ENCODE measurements at places on chromosomes 1 and 21.

DNA sequence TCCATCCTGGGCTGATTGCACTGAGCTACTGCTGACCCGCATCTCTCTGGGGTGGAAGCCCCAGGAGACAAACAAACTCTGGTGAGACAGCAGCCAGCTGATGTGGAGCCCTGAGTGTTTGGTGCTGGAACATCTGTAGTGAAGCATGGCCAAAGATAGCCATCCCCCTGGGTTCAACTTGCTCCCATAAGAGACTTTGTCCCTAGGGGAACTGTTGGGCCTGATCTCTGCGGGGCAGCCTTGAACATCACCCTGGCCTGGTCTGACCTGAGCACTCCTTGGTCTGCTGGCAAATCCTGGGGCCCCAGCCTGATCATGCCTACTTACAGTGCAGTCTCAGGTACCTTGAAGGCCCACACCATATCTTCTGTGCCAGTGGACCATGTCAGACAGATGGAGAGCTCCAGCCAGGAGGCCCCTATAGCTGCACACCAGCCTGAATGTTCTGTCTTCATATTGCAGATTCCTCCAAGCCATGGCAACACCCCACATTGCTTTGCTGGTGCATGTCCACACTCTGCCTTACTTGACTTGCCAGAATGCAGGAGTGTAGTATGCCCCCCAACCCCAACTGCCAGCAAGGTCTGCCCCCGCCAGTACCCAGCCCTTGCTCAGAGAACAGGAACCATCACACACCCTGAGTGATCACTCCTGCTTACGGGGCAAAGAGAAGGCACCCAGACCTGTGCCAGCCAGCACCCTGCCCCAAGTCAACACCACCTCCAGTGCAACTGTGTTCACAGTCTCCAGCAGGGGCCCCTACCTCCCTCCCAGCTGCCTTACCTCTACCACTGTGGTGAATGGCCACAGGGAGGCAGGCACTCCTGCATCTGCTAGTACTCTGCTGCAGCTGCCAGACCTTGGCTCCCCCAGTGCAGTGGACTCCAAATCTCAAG lies 690.5 kb upstream of the NR5A2 start:
- DNase-seq = no peak

DNA sequence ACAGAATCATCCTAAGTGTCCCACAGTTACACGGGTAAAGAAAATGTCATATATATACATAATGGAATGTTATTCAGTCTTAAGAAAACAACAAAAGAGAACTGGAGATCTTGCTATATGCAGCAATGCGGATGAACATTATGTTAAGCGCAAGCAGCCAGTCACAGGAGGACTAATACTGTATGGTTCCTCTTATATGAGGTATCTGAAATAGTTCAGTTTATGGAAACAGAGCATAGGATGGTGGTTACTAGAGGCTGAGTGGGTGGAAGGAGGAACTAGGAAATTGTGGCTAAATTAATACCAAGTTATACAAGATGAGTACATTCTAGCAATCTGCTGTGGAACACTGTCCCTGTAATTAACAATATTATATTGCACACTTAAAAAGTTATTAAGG lies 834.3 kb downstream of the KCNT2 start:
- no peak for DNase-seq

- no peak for DNase-seq
Measured at GRCh38 chr1:157488156-157488555, 64.2 kb downstream of the FCRL5 start.

GRCh38 chr1:101905283-101905835 lies 91.4 kb downstream of the OLFM3 start:
- DNase-seq = no peak

DNA sequence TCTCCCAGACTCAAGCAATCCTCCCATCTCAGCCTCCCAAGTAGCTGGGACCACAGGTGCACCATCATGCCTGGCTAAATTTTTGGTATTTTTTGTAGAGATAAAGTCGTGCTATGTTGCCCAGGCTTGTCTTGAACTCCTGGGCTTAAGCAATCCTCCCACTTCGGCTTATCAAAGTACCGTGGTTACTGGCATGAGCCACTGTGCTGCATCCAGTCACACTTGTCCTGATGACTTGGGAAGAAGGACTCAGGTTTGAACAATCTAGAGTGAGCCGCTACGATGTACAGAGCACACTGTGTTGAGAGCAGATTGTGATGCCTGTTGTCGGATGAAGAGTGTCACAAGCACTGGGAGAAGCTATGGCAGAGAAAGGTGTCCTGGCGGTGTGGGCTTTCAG lies 27.2 kb downstream of the RNF187 start:
- no peak for DNase-seq

- DNase-seq = no peak
Measured at GRCh38 chr1:223810586-223810985, 35.2 kb downstream of the TP53BP2 start.

DNA sequence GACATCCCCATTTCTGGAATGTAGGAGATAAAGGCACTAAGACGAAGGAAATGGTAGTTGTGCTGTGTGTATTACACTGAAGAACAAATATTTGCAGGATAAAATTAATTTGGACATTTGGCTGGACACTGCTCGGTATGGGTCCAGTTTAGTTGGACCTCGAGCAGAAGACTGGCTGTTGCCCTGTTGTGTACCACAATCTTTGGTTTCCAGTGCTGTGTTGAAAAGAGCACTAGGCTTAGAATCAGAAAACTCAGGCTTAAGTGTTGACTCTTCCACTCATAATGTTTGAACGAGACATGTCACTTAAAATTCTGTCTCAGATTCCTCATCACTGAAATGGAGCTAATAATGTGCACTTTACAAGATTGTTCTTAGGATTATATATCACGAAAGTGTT lies 1.2 kb upstream of the ARPC5 start:
- DNase-seq = no peak

GRCh38 chr1:19894218-19894617 lies 12.0 kb downstream of the OTUD3 start:
- no peak for DNase-seq

GRCh38 chr21:42179316-42179715 lies 39.6 kb upstream of the ABCG1 start:
- DNase-seq = no peak

GRCh38 chr1:19156676-19157075 lies 53.4 kb downstream of the UBR4 start:
- no peak for DNase-seq

DNA sequence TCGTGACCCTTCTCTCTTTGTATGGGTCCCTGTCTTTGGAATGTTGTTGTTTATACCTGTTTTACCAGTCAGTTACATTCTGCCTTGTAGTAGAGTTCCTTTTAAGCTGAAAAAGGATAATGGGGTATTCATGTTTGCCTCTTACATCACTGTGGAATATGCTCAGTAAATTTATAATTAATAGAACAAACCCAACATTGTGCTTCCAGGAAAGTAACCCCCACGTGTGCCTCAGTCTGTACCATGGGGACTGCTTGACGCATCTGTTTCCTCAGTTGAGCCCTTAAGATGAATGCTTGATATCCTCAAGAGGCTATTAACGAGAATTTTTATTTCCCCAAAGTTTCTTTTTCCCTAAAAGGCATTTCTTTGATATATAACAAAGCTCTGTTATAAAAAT lies 73.4 kb downstream of the ST6GALNAC3 start:
- DNase-seq = no peak

GRCh38 chr1:213993929-213994328 lies 6.2 kb downstream of the PROX1 start:
- no peak for DNase-seq

DNA sequence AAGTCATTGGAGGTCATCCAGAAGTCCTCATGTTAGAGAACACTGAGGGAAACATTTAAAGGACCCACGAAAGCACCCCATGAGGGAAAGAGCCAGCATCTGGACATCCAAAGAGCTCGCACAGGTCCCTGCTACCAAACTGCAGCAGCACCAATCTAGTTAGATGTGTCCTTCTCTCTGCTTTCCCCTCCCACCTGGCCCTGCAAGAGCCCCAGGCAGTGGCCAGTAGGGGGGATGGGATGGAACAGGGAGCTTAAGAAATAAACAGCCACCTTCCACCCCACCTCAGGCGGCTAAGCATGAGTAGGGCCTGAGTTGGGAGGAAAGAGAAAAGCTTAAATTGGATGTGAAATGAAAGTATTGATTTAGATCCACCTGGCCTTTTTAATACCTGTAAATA lies 175.9 kb upstream of the KCND3 start:
- DNase-seq = no peak

DNA sequence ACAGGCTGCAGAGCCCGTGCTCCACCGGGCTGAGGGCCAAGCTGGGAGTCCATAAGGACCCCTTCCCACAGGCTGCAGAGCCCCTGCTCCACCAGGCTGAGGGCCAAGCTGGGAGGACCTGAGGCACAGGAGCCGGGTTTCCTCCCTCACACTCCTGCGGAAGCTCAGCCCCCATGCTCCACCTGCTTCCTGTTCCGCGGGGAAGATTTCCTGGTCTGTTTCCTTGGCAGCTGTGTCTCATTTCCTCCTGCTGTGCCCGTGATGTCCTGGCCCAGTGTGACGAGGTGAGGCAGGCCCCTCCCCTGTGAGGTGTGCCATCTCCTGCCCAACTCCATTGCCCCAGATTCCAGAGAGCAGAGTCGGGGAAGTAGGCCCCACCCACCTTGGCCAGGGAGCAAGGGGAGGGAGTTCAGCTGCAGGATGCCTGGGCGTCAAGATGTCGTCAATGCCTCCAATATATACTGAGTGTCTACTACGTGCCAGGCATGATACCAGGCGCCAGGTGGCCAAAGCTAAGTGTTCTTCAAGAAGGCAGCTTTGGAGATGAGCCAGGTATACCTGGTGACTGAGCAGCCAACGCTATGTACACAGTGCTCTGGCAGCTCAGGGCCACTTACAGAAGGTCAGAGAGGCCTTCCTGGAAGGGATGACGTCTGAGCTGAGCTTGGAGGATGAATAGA lies 58.8 kb downstream of the NAV1 start:
- no peak for DNase-seq

DNA sequence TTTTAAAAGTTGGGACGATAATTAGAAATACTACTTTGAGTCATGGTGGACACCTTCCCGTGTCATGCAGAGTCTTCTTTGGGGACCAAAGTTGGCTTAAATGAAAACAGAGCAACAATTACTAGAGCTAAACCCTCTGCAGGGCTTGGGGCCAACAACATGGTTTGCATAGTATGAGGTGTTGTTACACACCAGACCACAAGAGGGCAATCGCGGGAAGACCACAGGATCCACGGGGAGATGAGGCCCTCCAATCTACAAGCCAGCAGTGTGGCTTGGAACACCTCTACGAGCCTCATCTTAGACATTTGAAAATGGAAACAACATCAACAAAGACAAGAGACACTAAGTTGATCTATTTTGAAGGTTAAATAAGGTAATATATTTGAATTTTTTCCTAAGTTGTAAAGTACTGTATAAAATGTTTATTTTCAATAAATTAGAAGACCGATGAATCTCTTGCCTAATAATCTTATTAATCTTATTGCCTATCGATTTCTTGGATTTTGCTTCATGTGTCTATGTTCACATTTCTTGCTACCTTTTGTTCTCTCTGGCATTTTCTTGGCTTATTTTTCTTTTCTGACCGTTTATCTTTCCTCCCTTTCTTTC lies 8.2 kb upstream of the SMCP start:
- DNase-seq = peak; percentile 61

- DNase-seq = no peak
Measured at GRCh38 chr1:156471496-156472490, 28.8 kb downstream of the MEF2D start.

DNA sequence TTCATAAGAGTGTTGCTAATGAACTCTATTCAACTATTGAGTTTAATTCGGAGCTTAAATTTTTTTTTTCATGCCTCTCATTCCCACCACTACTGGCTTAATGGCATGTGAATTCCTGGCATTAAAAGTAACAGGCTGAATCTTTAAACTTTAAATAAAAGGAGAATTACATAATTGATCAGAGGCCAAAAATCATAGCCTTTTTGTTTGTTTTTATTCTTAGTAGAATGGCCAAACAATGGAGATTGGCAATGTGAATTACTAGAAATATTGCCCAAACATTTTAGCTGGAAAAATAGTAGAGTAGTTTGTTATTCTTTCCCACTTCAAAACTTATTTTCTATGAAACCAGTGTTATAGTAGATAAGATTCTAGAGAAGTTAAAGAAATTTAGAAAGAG lies 25.1 kb upstream of the PDC start:
- DNase-seq = no peak

DNA sequence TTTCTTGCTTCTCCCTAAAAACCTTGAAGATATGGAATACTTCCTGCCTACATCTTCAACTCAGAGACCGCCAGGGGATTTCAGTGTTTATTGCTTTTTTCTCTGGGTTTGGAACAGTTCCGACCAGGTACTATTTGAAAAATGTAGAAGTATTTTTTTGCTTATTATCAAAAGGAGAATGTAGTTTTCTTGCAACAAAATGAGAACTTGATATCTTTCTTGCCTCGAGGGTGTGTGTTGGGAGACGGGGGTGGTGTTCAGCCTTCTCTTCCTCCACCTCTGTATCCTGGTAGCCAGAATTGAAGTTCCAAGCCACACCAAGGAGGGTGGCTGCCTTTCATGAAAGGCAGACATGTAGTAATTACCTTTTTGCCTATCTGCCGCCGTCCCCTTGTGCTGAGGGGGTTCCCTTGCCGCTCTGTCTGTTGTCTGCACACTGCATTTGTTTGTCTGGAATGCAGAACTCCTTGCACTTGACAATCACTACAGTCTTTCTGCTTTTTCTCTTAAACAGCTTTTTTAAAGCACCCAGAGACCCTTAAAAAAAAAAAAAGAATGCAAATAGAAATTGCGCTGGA lies 212.1 kb downstream of the PBX1 start:
- no peak for DNase-seq

- no peak for DNase-seq
Measured at GRCh38 chr1:212816567-212817278, 25.0 kb downstream of the TATDN3 start.

DNA sequence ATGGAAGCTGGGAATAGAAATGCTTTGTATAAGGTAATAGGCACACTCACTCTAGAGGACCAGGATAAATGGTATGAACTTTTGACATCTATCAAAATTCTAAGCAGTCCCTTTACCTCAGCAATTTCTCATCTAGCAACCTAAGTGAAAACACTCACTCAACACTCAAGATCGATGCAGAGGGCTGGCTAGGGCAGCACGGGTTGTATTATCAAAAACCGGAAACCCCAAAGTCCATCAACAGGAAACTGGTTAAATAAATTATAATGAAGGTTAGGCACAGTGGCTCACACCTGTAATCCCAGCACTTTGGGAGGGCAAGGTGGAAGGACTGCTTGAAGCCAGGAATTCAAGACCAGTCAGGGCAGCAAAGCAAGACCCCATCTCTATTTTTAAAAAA lies 9.4 kb downstream of the USP48 start:
- DNase-seq = no peak
